ENCODE measurements at places on chromosomes 2 and 18.

- DNase-seq, result no peak
Observed at GRCh38 chr2:240107477-240107796, 28.7 kb downstream of the COPS9 start.

GRCh38 chr2:162114271-162114670, 37.8 kb downstream of the GCG start:
- DNase-seq, result no peak

GRCh38 chr18:58350526-58350925, 278.4 kb downstream of the ALPK2 start:
- no peak for DNase-seq

GRCh38 chr2:68643011-68643873, at the start of gene PROKR1:
Gene PROKR1, plus strand, starts transcription at chr2:68643579. Its CDS starts 2,243 bp downstream, at chr2:68645822.
- DNase-seq, result no peak
